ENCODE measurements at places on chromosomes 12 and 14.
A peak's percentile ranks its signal among the peaks of the same experiment; 100 is the strongest.

- DNase-seq, result no peak
These were observed 1.2 kb downstream of the CIROP start for GRCh38 chr14:23103581-23103980.

- no peak for DNase-seq
These were observed 20.4 kb downstream of the VASH1 start for GRCh38 chr14:76781648-76782051.

DNA sequence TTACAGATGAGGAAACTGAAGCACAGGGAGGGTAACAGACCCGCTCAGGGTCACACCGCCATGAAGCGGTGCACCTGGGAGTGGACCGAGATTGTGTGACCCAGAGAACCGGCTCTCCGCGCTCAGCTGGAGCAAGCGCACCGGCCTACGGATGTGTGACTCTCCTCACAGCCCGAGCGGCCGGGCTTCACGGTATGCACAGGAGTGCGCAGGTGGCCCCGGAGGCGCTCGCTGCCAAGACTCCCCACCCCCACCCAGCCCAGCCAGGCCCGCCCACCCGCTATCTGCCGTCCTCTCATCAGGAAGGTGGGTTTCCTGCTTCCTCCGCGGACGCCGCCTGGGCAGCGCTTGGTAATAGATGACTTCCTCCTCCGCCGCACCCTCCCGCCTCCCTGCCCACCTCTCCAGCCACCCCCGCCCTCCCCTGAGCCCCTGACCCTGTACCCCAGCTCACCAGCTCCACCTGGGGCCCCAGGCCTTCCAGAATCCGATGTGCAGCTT is 110.7 kb downstream of the NCOR2 start:
- DNase-seq, result no peak

DNA sequence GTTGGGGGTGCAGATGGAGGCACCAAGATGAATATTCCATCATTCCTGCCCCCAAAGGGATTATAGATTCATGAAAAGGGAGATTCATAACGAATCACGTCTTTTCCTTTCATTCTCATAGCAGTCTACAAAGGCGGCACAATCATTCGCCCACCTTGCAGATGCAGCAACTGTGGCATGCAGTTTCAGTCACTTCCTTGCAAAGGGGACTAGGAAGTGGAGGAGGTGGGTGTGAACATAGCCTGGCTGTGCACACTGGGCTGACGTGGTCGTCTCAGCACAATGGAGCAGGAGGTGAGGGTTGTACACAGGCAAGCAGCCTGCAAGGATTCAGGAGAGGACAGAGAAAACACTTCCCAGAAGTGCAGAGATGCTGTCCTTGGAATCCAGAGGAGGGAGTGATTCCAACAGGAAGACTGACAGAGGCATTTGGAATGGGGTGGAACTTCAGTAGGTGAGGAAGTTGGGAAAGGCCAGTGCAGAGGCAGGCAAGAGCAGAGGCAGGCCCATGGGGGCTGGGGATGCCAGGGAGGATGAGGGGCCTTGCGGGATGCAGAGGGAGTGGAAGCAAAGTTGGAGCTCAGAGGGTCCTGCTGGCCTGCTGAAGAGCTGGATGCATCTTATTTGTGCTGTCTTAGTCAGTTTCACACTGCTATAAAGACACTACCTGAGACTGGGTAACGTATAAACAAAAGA is 21.9 kb upstream of the PPP2R5C start:
- no peak for DNase-seq

- DNase-seq, result no peak
These were observed 32.4 kb downstream of the EPS8 start for GRCh38 chr12:15756822-15757221.

DNA sequence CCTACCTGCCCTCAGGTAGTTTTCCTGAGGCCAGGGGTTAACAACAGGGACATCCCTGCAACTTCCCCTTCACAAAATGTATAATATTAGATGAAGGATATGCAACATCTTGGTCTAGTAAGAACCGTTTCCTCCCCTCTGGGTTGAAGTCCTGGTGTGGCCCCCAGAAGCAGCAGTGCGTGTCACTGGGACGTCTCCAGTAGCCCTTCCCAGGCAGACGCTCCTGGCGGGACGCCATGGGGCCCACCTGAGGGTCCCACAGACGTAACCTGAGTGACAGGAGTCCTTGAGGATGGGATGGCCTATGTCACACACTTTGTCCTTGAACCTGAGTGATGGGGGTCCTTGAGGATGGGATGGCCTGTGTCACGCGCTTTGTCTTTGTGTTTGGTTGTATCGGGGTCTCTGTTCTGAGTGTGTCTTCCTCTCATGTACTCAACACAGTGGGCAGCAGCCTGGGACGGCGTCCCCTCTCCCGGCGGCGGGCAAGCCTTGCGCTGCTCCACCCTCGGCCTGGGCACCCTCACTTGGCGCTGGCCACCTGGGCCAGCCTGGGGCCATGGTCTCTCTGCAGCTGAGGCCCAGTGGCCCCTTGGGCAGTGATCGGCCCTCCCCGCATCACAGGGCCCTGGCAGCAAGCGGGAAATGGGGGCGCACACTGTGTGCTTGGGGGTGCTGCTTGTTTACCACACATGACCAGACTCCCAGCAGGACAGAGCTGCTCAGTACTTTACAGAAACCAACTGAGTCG is 14.3 kb upstream of the AMN start:
- DNase-seq, result no peak

GRCh38 chr12:89731614-89732013 is 23.0 kb upstream of the ATP2B1 start:
- no peak for DNase-seq

DNA sequence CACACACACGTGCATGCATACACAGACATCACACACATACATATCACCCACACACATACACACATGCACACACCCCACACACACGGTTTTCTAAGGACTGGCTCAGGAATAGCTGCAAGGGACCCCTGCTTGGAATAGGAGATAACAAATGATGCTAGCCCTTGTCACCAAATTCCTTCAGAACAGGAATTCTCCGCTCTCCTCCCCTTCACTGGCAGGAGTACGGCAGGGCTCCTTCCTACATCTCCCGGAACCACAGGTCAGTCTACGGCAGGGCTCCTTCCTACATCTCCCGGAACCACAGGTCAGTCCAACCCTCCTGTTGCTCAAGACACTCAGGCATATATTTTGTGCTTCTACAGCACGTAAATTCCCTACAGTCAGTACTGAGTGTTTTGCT is 23.9 kb downstream of the PHLDA1 start:
- DNase-seq, result no peak

DNA sequence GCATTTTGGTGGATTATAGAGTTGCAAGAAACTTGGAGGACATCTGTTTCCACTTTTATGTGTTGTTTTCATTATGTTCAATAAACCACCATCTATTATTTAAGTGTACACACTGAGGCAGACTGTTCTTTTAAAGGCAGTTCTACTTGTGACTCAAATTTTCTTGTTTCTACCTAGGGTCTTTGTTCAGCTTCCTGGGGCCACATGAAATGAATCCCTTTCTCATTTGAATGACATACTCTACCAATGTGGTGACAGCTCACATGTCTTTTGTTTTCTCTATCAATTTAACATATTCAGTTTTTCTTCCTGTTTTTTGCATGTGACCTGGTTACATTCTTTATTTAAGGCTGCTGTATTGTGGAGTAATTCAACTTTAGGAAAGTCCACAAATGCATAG is 7.9 kb downstream of the SLC16A7 start:
- DNase-seq, result no peak

GRCh38 chr12:40164034-40164433 is 58.2 kb upstream of the SLC2A13 start:
- no peak for DNase-seq

DNA sequence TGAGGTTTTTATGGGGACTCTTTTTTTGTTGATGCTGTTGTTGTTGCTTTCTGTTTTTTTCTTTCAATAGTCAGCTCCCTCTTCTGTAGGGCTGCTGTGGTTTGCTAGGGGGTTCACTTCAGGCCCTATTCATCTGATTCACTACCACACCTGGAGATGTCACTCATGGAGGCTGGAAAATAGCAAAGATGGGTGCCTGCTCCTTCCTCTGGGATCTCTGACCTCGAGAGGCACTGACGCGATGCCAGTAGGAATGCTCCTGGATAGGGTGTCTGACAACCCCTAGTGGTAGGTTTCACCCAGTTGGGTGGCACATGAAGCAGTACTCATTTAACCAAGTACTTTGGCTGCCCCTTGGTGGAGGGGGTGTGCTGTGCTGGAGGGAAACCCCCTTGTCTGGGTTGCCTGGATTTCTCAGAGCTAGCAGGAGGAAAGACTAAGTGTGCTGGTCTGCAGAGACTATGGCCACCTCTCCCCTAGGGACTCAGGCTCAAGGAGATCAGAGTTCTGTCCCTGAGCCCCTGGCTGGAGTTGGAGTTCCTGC is 745.5 kb downstream of the TMTC2 start:
- no peak for DNase-seq

DNA sequence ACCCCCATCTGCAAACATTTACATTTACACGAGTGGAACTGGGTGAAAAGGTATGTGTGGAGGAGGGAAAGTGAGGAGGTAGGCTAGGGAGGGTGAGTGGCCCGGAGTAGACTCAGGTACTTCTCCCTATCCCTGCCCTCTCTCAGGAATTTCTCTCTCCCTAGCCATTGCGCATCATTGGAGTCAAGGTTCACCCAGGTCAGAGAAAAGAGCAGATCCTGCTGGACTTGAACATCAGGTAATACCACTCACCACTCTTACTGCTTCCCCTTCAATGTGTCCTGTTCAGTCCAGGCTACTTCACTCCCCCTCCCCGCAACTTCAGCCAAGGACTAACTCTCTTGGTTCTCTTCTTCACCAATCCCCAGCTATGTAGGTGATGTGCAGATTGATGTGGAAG is 2.8 kb downstream of the ESYT1 start:
- DNase-seq, result no peak

DNA sequence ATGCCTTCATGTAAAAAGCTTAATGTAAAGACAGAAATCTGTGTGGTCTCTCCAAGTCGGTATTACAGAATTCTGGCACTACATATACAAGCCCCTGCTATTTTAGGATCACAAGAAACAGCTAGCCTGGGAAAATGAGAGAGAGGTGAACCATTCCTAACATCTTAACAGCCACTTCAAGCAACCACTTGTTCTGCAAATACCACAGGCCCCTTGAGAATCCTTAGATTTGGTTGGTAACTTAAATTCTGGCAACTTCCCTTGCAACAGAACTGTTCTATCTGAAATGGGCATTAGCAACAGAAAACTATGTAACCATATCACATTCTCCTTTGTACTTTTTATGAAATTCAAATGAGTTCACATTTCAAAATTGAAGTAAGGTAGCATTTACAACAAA is 68.5 kb downstream of the SPPL3 start:
- DNase-seq, result no peak

DNA sequence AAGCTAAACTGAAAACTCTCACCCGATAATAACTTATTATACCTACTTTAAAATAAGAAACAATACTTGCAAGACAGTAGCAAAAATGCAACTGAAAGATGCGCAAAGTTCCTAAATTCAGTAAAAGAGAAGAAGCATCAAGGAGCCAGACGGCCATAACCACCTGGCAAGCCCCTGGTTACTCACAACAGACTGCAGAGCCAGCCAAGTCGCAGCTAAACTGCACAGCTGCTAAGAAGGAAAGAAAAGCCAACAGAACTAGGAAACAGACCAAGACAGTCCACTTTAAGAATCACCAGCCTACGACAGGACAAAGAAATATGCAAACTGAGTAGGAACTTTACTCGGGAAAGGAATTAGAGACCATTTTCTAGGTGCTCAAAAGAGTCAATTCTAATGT is 127.9 kb downstream of the TMTC1 start:
- DNase-seq, result no peak

DNA sequence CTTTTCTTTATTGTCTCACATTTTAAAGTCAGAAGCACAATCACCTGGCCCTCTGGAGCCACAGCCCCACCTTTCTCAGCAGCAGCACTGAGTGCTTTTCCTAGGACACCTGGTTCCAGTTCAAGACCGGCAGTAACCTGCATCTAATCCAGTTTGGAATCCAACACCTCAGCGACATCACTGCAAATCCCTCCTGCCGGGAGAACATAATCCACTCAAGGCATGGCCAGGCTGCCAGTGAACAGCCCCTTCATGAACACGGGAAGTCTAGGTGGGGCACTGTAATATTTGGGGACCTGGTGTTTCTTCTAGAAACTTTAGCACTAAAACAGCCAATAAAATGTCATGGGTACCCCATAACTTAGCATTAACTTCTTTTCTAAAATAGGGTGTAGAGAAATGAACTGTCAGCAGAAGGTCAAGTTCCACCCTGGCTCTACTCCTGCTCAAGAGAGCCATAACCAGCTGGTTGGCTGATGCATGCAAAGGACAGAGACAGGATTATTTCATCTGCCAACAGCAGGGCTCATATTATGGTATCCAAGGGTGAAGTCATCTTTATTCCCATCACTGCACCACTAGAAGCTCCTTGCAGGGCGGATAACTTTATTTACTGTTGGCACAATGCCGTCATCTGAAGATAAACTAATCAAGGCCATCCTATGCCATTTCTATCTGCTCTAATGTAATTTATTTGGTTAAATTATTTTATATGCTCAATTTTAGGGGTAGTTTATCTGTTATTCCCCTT is 76.7 kb downstream of the TTC7B start:
- DNase-seq, result no peak

DNA sequence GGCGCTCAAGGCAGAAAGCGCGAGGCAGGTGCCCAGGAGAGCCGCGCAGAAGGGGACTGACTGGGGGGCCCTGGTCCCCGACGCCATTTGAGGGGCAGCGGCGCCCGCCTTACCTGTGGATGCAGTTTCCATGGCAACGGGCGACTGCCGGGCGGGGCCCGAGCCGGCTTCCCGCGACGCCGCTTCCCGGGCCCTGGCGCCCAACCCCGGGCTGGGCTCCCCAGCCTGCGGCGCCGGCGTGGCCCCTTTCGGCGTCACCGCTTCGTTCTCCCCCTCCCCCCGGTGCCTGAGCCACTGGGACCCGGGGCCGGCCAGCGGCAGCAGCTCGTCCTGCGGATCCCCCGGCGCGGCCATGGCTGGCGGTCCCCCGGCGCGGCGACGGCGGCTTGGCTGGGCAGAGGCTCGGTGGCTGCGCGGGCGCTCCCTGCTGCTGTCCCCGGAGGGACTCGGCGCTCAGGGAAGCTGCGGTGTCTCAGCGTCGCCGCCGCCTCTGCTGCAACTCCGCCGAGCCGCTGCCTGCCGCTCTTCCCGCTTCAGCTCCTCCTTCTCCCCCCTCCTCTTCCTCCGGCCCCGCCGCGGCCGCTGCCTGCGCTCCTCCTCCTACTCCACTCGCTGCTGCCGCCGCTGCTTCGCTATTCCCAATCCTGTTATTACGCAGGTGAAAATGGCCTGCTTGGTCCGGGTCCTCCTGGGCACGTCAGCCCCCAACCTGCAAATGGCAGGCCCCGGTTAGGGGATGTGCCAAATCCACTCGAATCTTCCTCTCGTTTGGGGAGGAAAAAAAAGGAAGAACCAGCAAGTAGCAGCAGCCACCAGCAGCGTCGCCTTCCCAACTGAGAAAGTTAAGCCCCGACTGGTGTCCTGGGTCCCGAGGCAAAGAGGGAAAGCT is at the start of gene RTN1:
TSS of gene RTN1 (minus strand) at position 500 of the 889 bp plus-strand sequence. CDS start at position 354, 146 bp downstream.
- no peak for DNase-seq

- DNase-seq, result peak; percentile 35
These were observed 90.5 kb upstream of the TMPO start for GRCh38 chr12:98424726-98425401.

GRCh38 chr12:97967831-97968230 is 505.2 kb downstream of the RMST start:
- DNase-seq, result no peak

GRCh38 chr12:80598004-80598606 is 109.3 kb upstream of the MYF6 start:
- peak; percentile 2 for DNase-seq

- no peak for DNase-seq
These were observed 65.9 kb downstream of the FGD6 start for GRCh38 chr12:95151406-95151805.

All from Panc1 (cell line).